ENCODE measurements at places on chromosomes 11 and 22.

GRCh38 chr11:84914511-84914910 lies 712.6 kb downstream of the DLG2 start:
- no peak for DNase-seq

- DNase-seq: peak; percentile 57
These were observed at the start of gene CEND1 for GRCh38 chr11:789943-790342. CEND1 (minus strand) TSS chr11:790090; CDS start chr11:788576, 1,514 bp downstream.

- no peak for DNase-seq
These were observed 157.6 kb downstream of the LDLRAD3 start for GRCh38 chr11:36101466-36101865.

DNA sequence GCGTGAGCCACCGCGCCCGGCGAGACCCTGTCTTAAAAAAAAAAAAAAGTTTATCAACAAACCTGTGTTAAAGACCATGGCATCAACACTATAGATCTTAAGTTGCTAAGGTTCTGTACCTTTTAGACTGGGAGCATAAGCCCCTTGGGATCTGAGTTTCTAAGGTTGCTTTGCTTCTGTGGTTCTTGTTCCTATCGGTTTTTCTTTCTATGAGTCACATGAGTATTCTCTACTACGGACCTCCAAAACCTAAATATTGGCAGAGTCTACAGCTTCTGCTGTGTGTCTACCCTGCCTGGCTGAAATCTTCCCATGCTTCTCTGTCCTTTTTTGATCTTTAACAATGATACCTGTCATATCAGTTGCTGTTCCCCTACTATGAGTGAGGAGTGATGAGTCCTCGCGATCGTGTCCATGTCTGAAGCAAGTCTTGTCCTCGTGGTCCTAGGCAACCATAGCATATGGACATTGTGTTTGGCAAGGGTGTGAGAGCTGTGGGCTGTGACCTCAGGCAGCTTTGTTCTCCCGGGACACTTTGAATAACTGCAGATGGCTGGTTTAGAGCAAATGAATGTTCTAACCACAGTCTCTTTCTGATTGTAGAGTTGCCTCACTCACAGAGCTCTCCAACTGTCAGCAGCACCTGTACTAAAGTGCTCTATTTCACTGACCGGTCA lies 9.0 kb upstream of the DLAT start:
- DNase-seq: no peak

- DNase-seq: no peak
These were observed 127.0 kb downstream of the COMMD9 start for GRCh38 chr11:36162006-36162882.

GRCh38 chr11:10762185-10762584 lies 11.1 kb downstream of the CTR9 start:
- no peak for DNase-seq

- no peak for DNase-seq
These were observed 21.4 kb upstream of the AQP11 start for GRCh38 chr11:77568306-77568705.

GRCh38 chr11:10197091-10197490 lies 96.9 kb downstream of the SBF2 start:
- no peak for DNase-seq

- no peak for DNase-seq
These were observed 56.3 kb upstream of the PLET1 start for GRCh38 chr11:112316971-112317370.

GRCh38 chr22:43508489-43508888 lies 96.7 kb downstream of the MPPED1 start:
- DNase-seq: no peak

- DNase-seq: no peak
These were observed 35.5 kb upstream of the SLC25A1 start for GRCh38 chr22:19214078-19214473.

DNA sequence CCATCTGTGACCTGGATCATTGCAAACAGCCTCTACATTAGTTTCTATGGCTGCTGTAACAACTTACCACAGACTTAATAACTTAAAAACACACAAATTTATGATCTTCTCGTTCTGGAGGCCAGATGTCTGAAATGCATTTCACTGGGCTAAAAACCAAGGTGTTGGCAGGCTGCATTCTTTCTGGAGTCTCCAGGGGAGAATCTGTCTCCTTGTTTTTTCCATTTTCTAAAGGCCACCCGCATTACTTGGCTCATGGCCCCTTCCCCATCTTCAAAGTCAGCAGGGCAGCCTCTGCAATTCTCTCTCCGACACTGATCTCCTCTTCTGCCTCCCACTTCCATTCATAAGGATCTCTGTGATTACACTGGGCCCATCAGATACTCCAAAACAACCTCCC lies 11.6 kb downstream of the SCGB1A1 start:
- DNase-seq: no peak

- no peak for DNase-seq
These were observed 566.9 kb upstream of the ANO5 start for GRCh38 chr11:21625982-21626381.

DNA sequence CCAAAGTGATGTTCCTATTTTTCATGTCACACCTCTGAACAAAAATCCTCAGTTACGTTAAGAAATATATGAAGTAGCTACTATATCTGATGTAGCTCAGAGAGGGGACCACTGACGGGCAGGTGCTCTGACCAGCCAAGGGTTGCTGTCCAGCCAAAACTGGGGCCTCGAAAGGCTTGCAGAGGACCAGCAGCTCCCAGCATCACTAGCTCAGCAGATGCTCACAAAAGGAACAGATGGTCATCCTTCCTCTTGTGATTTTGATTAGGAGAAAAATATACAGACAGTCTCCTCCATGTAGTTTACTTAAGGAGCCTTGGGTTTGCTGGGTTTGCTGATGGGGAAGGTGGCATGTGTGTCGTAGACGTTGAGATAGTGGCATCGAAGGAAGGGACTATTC lies 374.6 kb upstream of the B3GAT1 start:
- DNase-seq: no peak

DNA sequence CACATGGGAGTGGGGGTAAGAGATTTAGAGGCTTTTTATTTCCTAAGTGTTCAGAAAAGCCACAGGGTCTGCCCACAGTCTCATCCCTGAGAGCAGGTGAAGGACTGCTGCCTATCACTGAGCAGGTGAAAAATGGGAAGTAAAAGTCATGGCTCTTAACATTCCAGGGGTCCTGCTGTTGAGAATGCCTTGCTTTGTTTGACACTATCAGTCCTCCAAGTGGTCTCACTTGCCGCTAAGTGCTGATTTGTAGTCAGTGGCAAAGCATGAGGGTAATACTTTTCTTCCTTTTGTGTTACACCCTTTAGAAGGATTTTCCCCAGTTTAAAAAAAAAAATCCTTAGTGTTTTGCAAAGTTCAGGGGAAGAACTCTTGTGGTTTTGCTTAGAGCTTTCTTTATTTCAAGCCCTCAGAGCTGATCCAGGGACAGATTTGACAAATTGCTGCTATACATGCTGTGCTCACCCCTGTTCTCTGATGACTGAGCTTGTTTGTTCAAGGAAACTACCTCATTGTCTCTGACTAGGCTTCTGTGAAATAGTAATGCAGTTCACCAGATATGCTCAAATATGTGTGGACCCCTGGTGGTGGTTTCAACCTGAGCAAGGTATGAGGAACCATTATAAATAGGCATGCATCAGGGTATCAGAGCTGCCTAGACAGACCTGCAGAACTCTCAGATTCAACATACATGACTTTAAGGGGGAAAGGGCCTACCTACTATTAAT lies 141.0 kb downstream of the ARHGAP42 start:
- peak; percentile 71 for DNase-seq

DNA sequence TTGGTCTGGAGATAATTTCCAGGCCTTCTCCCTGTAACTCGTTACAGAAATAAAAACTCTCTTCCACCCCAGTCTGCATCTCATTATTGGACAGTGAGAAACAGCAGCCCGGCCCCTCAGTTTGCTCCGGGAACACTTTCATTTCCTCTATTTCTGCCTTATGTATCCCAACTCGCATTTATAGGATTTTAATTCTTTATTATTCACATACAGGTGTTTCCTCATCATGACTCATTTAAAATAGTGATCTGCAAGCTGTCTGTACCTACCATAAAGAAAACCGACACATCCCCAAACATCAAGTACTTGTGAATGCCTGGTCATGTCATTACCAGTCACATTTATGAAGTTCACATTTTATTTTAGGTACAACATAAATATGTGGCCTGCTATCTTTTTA lies 42.8 kb downstream of the PIWIL3 start:
- DNase-seq: no peak

GRCh38 chr11:114796954-114797721 lies 118.8 kb downstream of the NXPE2 start:
- DNase-seq: no peak

DNA sequence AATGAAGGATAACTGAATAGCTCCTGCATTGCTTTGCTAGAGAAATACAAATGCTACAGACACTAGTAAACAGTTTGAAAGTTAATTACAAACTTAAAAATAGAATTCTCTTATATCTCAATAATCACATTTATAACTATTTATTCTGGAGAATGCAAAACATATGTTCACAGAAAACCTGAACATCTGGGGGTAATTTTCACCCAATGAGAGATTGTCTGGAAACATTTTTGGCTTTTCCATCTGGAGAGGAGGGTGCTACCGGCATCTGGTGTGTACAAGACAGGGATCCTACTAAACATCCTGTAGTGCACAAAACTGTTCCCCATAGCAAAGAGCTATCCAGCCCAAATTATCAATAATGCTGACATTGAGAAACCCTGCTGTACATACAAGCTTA lies 378.4 kb upstream of the CHORDC1 start:
- DNase-seq: no peak

GRCh38 chr22:29979777-29980321 lies 96.9 kb downstream of the MTMR3 start:
- DNase-seq: no peak

DNA sequence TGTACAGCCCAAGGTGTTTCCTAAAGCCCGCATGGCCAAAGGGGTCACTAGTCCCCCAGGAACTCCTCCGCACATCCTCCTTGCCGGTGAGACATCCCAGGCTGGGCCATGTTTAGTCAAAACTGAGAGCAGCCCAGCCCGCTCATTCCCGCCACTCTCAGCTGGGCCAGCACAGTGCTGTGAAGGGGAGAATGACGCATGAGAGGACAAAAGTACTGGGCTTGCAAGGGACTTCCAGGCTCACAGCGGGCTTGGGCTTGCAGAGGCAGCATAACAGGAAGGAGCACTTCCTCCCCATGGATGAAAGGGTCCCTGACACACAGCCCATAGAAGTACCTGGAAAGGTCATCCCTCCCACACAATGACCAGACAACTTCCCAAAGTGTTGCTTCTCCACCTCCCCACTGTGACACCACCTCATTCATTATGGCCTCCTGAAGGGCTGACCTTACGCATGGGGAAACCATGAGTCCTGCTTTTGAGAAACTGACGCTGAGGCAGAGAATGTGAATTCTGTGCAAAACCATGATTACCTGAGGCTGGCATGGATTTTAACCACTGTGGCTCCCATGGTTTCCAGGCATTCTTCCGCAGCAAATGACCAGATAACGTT lies 19.1 kb downstream of the ETS1 start:
- no peak for DNase-seq

DNA sequence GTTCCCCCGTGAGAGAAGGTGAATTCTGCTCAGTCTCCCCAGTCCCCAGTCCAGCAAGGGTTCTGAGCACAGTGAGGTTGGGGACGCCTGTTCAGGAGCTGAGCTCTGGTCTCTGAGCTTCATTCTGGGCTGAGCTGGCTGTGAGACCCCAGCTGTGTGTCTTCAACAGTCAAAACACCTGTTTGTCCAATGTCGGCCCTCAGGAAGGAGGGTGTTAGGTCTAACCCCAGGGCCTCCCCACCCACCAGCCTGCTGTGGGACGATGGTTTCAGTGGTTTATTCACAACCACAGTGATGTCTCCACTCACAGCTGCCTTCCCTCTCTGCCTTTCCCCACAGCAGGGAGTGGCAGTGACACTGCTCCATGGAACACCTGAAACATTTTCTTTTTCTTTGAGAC lies 1282.9 kb downstream of the TBC1D22A start:
- no peak for DNase-seq

DNA sequence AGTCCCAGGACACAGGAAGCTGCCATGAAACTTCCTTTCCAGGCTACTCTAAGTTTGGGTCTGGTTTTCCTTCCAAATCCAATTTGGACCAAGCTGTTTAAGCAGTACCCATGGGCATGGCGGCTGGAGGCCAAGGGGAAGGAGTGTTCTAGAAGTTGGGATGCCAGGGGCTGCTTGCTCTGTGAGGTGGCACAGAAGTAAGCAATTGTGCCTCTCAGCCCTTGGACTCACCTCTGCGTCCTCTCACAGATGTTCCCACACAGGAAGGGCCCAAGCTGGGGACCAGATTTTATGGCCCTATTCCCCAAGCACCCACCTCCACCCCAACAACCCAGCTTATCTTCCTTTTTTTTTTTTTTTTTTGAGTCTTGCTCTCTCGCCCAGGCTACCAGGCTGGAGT lies 3.5 kb upstream of the DGAT2 start:
- no peak for DNase-seq

- DNase-seq: no peak
These were observed 1654.6 kb upstream of the RAG2 start for GRCh38 chr11:38252620-38253019.

GRCh38 chr11:59271811-59272327 lies 59.1 kb upstream of the MPEG1 start:
- no peak for DNase-seq

DNA sequence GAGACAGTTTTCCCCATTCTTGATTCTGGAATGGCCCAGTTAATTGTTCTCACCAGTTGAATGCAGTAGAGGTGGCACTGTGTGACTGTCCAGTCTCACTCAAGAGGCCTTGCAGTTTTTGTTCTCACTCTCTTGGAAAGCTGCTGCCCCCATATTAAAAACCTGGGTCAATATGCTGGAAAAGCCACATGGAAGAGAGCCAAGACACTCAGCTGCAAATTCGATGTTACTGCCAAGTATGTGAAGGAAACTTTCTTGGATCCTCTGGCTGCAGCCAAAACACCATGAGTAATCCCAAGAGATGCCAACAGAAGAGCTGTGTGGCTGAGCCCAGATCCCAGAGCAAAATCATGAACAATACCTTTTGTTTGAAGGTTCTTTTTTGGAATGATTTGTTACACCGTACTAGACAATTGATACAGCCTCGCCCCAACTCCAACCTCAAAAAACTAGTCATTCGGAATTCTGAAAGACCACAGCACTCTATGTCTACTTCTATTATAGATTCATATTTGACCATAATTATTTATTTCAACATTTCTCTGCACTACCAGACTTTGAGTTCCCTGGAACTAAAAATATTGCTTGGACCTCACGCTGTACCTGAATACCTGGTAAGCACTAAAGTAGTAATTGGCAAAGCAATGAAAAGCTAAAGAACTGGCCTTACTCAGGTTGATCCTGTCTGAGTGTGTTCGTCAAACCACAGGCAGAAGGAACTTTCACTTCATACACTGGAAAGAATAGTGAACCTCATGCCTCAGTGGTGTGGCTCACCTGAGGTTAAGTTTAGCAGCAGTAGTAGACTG lies 378.8 kb downstream of the ETS1 start:
- no peak for DNase-seq

GRCh38 chr11:10653946-10654810 lies 39.4 kb downstream of the IRAG1 start:
- peak; percentile 47 for DNase-seq

- DNase-seq: no peak
These were observed 365.5 kb downstream of the MN1 start for GRCh38 chr22:27435844-27436576.

- DNase-seq: no peak
These were observed 55.8 kb upstream of the CEP295 start for GRCh38 chr11:93605642-93606041.
